NCI-H2081 treated with DMSO at 0.1 percent for 48 hours (cell line): ENCODE measurements at places on chromosomes 6 and 20.

DNA sequence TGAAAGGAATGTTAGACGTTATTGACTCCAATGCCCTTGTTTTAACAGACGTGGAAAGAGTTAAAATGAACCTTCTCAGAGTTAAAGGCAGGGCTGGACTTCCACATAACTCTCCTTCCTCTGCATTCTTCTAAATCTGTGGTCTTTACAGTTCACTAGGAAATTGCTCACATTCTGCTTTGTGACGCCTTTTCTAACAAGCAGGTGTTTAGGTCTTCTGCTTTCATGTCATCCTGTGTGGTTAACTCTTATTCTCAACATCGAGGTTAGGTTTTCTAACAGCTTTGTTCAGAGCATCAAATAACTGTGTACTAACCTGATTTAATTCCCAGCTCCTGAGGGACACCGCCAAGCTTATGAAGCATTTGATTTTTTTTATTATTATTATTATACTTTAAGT is 81.3 kb upstream of the NT5E start:
- DNase-seq: no peak

GRCh38 chr6:129638055-129638684 is 71.8 kb downstream of the ARHGAP18 start:
- DNase-seq: no peak

DNA sequence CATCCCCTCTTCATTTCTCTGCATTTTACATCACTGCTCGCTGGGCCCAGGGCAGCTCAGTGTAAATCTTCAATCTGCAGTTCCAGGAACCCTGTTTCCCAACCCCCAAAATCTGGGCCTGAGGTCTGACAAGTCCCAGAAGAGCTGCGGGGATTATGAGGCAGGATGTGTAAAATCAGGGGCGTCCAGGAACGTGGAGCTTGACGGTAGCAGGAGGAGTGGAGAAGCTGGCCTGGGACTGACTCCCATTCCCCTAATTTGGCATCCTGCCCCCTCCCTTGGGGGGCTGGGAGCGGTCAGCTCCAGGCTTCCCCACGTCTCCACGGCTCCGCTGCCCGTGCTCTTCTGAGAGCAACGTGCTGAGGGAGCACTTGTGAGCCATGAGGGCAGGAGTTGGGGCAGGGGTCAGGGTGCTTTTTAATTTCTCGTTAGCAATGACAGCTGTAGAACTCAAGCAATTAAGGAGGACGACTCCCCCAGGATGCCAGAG is 23.4 kb upstream of the VEGFA start:
- no peak for DNase-seq

- peak; percentile 17 for DNase-seq
Observed at GRCh38 chr6:40328386-40328985, 258.7 kb downstream of the LRFN2 start.

DNA sequence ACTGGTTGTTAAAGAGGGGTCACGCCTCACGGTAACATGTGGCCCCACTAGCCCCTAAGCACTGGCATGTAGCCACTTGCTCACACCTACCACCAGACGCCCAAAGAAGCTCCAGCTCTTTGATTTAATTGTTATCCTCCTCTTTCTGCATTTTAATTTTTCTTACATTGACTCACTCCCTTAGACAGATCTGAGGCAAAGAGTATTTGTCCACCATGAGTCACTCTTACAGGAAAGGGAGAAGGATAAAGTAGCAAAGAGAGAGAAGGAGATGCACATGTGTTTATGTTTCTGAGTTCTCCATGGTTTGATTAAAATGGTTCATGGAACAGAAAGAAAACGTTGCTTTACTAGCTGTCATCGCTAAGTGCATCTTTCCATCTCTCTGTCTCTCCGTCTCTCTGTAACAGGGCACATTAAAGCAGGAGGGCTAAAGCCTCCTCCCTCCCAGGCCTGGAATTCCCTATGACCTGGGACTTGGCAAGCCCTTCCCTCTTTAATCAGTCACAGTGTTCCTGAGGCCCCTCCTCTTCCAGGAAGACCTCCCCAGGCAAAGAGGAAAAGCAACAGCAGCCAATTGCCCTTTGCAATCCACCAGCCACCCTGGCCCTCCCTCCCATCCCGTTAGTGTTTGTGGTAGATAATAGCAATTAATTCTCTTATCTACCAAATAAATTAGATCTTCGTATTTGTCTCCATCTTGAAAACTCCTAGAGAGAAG is 112.8 kb upstream of the TSHZ2 start:
- no peak for DNase-seq

GRCh38 chr6:124797224-124797623 is 165.0 kb upstream of the RNF217 start:
- no peak for DNase-seq

DNA sequence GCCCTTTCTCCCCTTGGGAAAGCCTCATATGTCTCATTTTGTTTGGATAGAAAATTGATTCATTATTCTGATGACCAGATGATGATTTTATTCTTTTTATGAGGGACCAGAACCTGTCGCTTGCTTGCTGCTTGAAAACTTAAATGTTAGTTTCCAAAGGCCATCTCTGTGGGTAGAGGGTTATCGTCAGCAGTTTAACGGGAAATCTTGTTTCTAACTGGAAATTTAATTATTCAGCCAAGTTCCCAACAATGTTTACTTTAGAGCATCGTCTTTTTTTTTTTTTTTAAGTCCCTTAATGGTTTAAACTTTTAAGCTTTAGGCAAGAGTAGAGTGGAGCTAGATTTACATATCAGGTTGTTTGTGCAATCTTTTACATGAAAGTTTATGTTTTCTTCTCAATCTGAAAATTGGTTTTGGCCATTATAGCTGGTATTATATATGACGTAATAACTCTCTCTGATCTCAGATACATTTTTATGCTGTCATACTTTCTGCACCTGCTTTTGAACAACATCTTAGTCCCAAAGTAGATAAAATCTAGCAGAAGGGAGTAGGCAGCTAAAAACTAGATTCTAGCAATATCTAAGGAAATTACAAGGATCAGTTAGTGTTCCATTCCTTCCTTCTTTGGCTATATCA is 93.9 kb downstream of the FOXO3 start:
- DNase-seq: no peak

GRCh38 chr20:16415071-16416053 is 157.9 kb downstream of the KIF16B start:
- no peak for DNase-seq

DNA sequence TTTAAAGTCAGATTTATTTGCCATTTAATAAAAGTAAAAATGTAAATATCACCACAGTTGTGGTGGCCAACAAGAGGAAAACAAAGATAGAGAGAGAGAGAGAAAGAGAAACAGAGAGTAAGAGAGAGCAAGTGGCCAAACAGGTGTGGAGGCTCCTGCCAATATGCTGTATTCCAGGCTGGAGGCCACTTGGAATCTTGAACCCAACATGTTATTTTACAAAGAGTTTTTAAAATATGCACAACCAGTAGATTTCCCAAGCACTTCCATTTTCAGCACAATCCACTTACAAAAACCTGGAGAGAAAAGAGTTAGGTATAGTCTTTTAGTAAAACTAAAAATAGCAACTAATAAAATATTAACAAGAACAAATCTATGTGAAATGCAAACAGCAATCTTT is 1323.1 kb upstream of the CITED2 start:
- DNase-seq: no peak
